ENCODE measurements at places on chromosomes 5 and 9.
A peak's percentile ranks its signal among the peaks of the same experiment; 100 is the strongest.

GRCh38 chr5:179901462-179901861, 6.2 kb downstream of the TBC1D9B start:
- no peak for DNase-seq

GRCh38 chr5:83563631-83564030, 92.1 kb downstream of the VCAN start:
- no peak for DNase-seq

GRCh38 chr9:33426843-33427293, 20.5 kb downstream of the AQP3 start:
- DNase-seq: no peak

DNA sequence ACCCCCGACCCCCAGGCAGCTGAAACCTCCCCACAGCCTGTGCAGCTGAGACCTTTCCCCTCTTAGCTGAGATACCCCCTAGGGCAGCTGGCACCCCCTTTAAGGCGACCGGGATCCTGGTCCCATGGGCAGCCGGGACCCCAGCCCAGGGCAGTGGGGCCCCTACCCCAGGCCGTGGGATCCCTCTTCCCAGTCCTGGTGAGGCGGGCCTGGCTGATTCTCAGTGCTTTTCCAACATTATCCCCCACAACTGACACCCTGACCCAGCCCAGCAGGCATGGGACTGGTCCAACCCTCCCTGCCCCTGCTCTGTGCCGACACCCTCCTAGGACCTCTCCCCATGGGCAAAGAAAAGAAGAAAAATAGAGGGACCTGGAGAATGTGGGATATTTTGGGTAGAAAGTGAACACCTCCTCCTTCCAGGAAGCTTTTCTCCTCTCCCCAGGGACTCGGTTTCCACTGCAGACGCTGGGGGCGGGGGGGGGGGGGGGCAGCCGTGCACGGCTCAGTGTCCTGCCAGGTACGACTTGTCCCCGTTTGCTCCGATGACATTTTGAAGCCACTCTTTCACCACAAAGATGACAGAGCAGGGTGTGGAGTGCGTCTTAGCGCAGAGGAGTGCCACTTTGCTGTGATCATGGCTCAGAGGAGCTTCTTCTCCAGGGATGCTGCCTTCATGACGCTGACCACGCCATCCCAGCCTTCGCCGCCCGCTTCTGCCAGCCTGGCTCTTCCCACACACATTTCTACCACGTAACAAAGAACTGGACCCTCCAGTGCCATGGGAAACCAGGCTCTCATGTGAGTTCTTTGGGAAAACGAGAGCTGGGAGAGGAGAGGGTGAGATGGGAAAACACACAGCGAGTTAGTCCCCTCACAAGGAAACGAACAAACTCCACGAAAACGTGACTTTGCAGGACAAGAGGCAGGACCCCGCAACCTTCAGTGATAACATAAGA, 47.5 kb downstream of the MRPL36 start:
- no peak for DNase-seq

GRCh38 chr5:71934322-71934721, 173.0 kb upstream of the MAP1B start:
- no peak for DNase-seq

DNA sequence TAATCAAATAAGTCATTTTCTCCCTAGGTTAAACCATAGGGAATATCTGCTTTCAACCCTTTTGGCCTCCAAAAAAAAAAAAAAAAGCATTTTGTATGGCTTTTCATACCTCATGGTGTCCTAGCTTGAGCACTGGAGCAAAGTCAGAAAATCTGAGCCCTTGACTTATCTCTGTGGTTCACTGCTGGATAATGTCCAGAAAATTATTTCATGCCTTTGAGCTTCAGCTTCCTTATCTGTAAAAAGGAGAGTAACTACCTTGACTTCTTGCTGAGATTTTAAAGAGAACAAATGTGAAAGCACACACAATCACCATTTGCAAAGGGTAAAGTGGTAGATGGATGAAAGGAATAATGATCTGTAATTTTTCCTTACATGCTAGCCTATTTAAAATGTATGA, 165.9 kb downstream of the ALDH1A1 start:
- no peak for DNase-seq

- DNase-seq: no peak
Observed at GRCh38 chr5:158393457-158393856, 534.5 kb upstream of the CLINT1 start.

- DNase-seq: peak; percentile 1
Observed at GRCh38 chr9:93818827-93819472, 136.2 kb downstream of the BARX1 start.

- no peak for DNase-seq
Observed at GRCh38 chr9:108476574-108476973, 379.2 kb downstream of the ACTL7B start.

DNA sequence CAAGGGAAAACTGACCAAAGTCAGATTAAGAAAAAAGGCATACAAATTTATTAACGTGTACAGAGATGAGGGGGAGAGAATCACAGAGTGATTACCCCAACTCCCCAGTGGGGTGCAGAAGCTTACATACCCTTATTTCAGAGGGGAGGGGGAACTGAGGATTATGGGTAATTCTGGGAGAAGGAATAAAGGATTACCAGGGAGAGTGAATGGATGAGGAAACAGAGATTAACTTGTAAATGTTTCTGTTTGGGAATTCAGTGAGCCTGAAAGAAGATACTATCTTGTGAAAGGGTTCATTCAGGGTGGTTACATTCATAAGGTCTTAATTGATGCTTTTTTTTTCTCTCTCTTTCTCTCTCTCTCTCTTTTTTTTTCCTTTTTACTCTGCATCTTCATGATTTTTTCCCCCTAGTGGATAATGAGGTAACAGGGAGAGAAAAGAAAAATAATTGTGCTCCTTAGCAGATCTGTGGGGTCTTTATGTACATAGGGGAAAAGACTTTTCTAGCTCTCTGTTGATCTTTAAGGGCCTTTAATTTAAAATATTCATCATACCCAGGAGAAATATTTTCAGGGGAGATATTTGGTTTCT, 49.4 kb downstream of the TARS1 start:
- no peak for DNase-seq

- peak; percentile 50 for DNase-seq
Observed at GRCh38 chr9:126499005-126499910, 114.5 kb upstream of the LMX1B start.

DNA sequence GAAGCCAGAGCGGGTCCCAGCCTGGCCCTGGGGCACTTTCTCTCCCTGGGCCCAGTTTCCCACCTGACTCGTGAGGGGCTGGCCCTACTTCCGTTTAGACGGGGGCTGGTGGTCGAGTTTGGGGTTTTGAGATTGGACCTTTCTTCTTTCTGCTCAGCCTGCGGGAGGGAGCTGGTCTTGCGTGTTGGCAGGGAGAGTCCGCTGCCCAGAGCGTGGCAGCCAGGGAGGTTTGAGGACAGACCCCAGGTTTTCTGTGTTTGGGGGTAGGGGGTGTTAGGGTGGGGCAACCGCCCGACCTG, 6.0 kb upstream of the PITX1 start:
- DNase-seq: no peak

DNA sequence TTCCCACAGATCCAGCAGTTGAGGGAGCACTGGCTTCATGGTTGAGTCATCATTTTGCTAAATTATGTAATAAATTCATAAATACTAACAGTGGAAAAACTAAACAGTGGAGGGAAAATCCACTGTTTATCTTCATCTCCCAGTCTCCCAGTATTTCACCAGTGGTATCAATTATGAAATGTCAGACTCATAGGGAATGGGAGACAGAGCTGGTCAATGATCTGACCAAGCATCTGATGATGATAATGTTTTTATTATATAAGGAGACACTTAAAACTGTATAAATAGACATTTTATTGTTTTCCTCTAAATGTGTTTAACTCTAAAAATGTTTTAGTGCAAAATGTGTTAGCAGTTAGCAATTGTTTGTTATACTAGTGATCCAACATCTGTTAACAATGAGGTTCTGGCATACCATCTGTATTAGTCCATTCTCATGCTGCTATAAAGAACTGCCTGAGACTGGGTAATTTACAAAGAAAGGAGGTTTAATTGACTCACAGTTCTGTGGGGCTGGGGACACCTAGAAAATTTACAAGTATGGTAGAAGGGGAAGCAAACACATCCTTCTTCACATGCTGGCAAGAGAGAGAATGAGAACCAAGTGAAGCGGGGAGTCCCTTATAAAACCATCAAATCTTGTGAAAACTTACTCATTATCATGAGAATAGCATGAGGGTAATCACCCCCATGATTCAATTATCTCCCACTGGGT, 11.8 kb upstream of the REEP5 start:
- no peak for DNase-seq

DNA sequence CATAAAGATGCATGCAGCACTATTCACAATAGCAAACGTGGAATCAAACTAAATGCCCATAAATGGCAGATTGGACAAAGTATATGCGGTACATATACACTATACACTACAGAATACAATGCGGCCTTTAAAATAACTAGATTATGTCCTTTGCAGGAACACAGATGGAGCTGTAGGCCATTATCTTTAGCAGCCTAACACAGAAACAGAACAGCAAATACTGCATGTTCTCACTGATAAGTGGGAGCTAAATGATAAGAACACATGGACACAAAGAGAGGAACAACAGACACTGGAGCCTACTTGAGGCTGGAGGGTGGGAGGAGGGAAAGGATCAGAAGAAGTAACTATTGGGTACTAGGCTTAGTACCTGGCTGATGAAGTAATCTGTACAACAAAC, 758.2 kb downstream of the TLE1 start:
- DNase-seq: no peak

GRCh38 chr5:105836268-105836667, 1834.5 kb downstream of the EFNA5 start:
- DNase-seq: no peak

DNA sequence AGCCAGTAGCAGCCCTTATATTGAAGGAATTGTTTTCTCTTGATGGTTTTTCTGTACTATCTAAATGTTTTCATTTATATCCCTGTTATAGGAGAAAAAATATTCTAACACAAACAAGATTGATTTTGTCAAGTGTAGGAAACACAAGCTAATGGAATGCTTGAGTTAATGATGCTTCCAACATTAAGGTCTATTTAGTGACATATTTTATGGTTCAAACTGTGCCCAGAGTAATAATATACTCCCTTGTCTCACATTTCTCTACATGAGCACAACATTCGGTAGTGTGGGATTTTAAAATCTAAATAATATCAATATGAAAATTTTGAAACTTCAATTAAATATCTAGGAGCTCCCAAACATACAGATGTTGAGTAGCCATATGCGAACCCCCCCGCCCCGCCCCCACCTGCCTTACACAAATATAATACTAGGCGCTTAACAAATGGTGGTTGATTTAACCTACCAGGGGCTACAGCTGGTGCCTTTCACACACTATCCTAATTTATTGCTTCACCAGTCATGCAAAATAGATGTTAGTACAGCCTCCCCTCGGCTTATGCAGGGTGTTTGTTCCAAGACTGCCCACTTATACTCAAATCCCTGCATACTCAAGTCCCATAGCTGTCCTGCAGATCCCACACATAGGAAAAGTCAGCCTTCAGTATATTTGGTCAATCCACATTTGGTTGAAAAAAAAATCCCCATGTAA, 124.1 kb upstream of the ACO1 start:
- no peak for DNase-seq

DNA sequence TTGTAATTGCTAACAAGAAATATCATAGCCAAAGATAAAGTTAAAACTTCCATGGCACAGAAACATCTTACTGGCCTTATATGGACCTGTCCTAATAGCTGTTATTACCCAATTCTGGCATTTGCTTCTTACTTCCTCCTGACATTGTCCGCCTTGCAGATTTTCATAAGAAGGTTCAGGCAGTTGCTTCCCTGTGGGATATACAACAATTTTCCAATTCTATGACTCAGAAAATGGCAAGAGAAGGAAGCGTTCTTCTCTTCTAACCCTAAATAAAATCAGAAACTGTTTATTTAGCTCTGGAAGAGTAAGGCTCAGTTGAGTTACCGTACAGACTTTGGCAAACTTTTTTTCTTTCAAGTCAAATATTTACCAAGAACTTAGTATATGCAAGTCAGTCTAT, 1.7 kb downstream of the PRKAA1 start:
- no peak for DNase-seq

- DNase-seq: no peak
Observed at GRCh38 chr5:9523090-9523823, 22.6 kb downstream of the SEMA5A start.

DNA sequence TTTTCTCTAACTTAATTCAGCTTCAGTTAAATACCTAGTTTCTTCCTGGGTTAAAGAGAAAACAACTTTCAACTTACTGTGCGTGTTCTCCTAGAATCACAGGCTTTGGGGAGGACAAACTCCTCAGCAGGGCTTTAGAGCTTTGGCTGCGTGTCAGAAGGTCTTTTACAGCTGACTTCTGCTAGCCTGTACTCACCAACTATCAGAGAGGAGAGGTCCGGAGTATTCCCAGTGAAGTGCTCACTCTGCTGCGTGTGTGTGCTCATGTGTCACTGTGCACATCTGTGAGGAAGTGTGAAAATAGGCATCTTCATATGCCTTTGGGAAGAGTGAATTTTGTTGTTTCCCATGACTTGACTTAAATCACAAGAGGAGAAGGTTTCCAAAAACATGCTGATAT, 423.2 kb upstream of the SGCD start:
- no peak for DNase-seq

GRCh38 chr5:107402434-107403227, 268.1 kb downstream of the EFNA5 start:
- no peak for DNase-seq

GRCh38 chr5:90940227-90940995, 381.8 kb downstream of the ADGRV1 start:
- DNase-seq: no peak

GRCh38 chr9:4662989-4663792, 1.1 kb downstream of the PLPP6 start:
- no peak for DNase-seq
